ENCODE measurements at places on chromosomes 16 and 17. TPM values are rescaled to one million over a fixed set of nuclear protein-coding genes. Genes with fewer than 3 reads are reported as not detected.

TP53TG3C gene
- not detected for total RNA-seq

- no peaks in the 10 kb centered on the region for H3K36me3 ChIP-seq
- H3K27me3 ChIP-seq: no peaks in the 10 kb centered on the region
- H3K4me1 ChIP-seq: no peaks in the 10 kb centered on the region
Measured at GRCh38 chr16:12674071-12674470, 129.6 kb downstream of the CPPED1 start.

KRT36 gene
- total RNA-seq: not detected

DNA sequence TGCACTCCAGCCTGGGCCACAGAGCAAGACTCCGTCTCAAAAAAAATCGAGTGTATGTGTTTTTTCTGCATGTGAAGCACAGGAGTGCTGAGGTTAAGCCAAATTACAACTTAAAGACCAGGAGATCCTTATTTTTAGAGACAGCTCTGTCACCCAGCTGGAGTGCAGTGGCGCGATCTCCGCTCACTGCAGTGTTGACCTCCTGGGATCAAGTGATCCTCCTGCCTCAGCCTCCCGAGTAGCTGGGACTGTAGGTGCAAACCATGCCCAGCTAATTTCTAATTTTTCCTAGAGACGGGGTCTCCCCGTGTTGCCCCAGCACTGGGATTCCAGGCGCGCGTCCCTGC lies 7.5 kb upstream of the PPP1R27 start:
- H3K27me3 ChIP-seq: no peaks in the 10 kb centered on the region
- H3K4me1 ChIP-seq: peaks cover 4% of the 10 kb centered on the region
- H3K27ac ChIP-seq: peak overlapping the region; percentile 90
- no peak overlapping the region for H3K4me3 ChIP-seq
- peaks cover 5% of the 10 kb centered on the region for H3K36me3 ChIP-seq

DNA sequence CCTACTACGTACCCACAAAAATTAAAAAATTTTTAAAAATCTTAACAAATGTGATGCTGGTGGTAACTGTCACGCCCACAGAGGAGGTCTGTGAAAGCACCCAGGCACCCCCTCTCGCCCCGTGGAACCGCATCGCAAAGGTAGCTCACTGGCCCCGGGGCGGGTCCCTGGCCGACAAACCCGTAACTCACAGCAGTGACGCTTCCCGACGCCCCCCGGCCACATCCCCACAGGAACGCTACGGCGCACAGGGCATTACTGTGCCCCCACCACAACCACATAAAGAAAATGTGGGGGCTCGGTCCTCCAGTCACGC lies 366 bp downstream of the ANKS3 start:
- no peaks in the 10 kb centered on the region for H3K27me3 ChIP-seq
- H3K27ac ChIP-seq: peak overlapping the region; percentile 90
- peak overlapping the region; percentile 91 for H3K4me3 ChIP-seq
- no peaks in the 10 kb centered on the region for H3K36me3 ChIP-seq
- H3K4me1 ChIP-seq: no peaks in the 10 kb centered on the region

RHBDF1 gene
- 43.3 TPM for total RNA-seq

DNA sequence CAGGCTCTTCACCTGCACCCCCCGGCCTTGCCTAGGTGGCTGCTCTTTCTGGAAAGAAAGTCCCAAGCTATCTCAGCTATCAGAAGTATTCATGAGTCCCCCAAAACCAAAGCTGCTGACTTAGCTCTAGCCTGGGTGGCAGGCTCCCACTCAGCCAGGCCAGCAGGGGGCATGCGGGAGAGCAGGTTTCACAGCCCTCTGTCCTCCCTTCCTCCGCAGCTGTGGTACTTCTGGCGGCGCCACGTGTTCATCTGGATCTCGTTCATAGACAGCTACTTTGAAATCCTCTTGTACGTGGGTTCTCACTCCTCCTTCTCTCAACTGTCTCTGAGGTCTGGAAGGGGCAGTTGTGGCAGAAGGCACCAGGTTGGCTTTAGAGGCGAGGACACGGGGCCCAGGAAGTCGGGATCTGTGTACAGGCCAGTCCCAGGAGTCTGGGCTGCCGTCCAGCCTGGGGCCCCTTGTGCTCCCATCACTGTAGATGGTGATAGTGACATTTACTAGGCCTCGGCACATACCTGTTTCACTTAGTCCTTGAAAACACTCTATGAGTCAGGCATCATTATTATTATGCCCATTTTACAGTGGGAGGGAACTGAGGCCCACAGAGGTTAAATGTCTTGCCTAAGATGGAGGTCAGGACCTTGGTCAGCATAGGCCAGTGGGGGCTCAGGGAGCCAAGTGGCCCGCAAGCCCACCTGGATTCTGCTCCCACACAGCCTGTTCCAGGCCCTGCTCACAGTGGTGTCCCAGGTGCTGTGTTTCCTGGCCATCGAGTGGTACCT lies 12.9 kb downstream of the TRPV2 start:
- H3K4me1 ChIP-seq: no peaks in the 10 kb centered on the region
- no peaks in the 10 kb centered on the region for H3K36me3 ChIP-seq
- no peak for DNase-seq

GRCh38 chr17:28563475-28563874 lies 7.8 kb downstream of the PIGS start:
- no peak overlapping the region for H3K4me3 ChIP-seq
- no peaks in the 10 kb centered on the region for H3K27me3 ChIP-seq
- H3K36me3 ChIP-seq: no peaks in the 10 kb centered on the region

DNA sequence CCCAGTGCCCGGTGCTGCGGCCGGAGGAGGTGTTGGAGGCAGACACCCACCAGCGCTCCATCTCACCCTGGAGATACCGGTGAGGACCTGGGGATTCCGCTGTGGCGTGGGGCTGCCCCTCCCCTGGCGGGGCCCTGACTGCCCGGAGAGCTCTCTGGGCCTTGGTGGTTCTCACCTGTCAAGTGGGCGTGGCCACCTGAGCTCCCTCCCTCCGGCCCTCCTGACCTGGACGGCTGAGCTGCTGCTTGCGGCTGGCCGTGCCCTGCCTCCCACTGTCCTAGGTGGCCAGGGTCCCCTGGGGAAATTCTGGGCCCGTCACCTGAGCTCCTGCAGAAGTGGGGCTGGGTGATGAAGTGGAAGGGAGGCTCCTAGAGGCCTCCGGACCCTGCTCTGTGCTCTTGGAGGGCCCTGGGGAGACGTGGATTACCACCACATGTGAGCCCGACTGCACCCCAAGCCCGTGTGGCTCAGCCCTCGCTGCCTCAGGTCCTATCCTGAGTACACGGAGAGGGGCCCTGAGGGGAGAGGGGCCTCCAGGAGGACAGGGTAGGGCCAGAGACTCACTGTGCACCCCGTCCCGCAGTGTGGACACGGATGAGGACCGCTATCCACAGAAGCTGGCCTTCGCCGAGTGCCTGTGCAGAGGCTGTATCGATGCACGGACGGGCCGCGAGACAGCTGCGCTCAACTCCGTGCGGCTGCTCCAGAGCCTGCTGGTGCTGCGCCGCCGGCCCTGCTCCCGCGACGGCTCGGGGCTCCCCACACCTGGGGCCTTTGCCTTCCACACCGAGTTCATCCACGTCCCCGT lies 1.1 kb downstream of the IL17C start:
- H3K27me3 ChIP-seq: peaks cover 45% of the 10 kb centered on the region
- no peaks in the 10 kb centered on the region for H3K4me1 ChIP-seq
- H3K27ac ChIP-seq: no peak overlapping the region
- H3K36me3 ChIP-seq: no peaks in the 10 kb centered on the region
- no peak for DNase-seq

DNA sequence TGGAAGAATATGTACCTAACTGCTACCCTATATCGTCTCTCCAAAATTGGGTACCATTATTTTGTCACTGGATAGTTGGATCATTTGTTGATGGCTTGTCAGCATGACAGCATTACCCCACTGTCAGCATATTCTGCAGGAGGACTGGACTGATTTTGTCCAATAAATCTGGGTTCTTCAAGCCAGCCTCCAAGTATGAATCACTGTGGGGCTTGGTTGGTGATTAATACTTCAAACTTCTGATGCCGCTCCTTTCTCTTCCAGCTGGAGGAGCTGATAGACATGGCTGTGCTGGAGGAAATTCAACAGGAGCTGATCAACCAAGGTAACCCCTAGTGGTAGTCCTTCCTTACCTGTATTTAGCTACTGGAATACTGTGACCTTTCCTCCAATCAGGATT lies 2.5 kb downstream of the RPAIN start:
- no peaks in the 10 kb centered on the region for H3K27me3 ChIP-seq
- no peak overlapping the region for H3K4me3 ChIP-seq
- peaks cover 6% of the 10 kb centered on the region for H3K36me3 ChIP-seq
- H3K27ac ChIP-seq: no peak overlapping the region
- H3K4me1 ChIP-seq: peaks cover 20% of the 10 kb centered on the region

DNA sequence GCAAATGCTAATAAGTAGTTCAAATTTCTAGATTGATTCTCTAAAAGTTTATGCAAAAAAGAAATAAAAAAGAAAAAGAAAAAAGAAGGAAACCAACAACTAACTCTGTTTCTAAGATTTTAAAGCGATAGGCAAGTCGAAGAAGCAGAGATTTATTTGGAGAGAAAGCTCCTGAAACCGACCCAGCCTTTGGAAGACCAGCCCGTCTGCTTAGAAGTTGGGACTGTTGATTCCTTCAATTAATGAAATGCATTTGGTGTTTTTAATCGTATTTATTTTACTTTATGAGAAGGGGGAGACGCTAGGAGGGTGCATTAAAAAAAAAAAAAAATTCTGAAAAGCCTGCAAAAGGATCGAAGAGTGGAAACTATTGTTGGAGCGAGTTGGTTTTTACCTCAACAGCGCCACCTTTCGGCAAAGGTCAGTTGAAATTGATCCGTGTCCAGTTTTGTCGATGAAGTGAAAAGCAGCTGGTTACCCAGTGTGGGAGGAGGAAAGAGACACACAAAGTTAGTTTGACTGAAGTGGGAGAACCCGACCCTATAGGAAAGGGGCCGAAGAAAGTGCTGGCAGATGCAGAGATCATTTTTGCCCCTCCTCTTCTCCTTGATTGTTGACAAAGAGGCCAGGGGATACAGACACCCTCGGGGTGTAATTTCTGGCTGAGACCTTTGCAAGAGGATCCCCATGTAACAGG lies 1.5 kb upstream of the MAF start:
- H3K36me3 ChIP-seq: no peaks in the 10 kb centered on the region
- no peaks in the 10 kb centered on the region for H3K4me1 ChIP-seq
- DNase-seq: peak; percentile 82
- H3K27me3 ChIP-seq: no peaks in the 10 kb centered on the region
- H3K4me3 ChIP-seq: peak overlapping the region; percentile 79
